Breast epithelium (tissue), 4 donors: ENCODE measurements at places on chromosomes 3 and 15.

DNA sequence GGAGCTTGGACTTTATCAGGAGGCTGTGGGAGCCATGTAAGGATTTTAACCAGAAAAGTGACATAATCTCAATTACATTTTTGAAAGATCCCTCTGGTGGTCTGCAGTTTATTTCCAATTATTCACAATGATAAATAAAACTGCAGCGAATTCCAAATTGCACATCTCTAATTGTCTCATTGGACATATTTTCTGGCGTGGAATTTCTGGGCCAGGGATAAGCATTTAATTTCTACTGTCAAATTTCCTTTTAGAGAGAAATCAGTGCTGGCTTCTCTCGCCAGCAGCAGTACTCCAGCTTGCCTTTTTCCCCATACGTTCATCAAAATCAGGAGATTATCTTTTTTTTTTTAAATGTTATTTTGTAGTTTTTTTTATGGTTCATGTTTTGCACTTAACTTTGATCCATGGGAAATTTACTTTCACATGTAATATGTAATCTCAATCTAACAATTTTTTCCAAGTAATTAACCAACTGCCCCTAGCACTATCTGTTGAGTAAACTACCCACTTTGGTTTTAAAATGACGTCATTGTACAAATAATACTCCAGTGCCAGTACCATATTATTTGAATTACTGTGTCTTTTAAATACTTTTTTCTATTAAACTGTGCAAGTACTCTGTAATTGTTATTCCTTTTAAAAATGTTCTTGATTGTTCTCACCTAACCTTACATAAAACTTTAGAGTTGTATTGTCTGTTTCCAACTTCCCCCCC lies 251.8 kb downstream of the ADAMTSL3 start:
- DNase-seq, result no peak
- no peaks in the 10 kb centered on the region for H3K27me3 ChIP-seq
- no peak overlapping the region for H3K27ac ChIP-seq
- no peak overlapping the region for H3K4me3 ChIP-seq

- DNase-seq, result no peak
- no peaks in the 10 kb centered on the region for H3K36me3 ChIP-seq
- H3K4me3 ChIP-seq, result no peak overlapping the region
These were observed 44.6 kb downstream of the CMTM6 start for GRCh38 chr3:32457971-32458471.

- no peaks in the 10 kb centered on the region for H3K36me3 ChIP-seq
- H3K27me3 ChIP-seq, result no peaks in the 10 kb centered on the region
- H3K4me3 ChIP-seq, result no peak overlapping the region
- DNase-seq, result no peak
These were observed 1086.9 kb downstream of the DIPK2A start for GRCh38 chr3:145058483-145058882.

DNA sequence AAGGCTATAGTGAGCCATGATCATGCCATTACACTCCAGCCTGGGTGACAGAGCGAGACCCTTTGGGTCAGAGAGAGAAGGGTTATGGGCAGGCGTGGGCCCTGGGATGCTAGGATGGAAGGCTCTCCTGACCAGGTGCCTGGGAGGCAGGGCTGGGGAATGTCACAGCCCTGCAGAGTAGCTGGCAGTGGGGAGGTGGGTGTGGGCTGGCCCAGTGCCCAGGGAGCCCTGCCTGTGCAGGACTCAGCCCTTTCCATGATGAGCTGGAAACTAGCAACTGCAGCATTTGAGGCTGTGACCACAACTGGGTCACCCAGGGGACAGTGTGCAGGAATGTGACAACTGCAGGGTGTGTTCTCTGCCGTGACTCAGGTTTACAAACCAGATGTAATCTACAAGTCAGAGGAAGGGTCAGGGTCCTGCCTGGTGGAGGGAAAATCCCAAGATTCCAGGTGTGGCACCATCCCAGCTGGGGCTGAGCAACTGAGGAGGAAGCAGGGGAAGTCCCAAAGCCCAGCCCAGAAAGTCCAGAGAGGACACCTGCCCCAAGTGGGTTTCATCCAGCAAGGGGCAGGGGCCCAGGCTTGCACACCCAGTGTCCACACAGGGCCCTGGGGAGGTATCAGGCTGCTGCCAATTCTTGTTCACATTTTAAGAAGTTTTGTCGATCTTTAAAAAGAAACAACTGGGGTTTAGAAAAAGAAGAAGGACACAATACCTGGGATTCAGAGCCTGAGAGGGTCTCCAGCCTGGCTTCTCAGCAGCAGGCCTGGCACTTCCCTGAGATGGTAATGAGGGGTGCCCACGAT lies 45.5 kb downstream of the SLC28A1 start:
- H3K4me3 ChIP-seq, result no peak overlapping the region
- H3K27ac ChIP-seq, result peak overlapping the region; percentile 70
- H3K27me3 ChIP-seq, result no peaks in the 10 kb centered on the region
- peak; percentile 81 for DNase-seq
- H3K36me3 ChIP-seq, result no peaks in the 10 kb centered on the region

GRCh38 chr3:36988356-36988755 lies 4.6 kb downstream of the EPM2AIP1 start:
- H3K4me3 ChIP-seq, result no peak overlapping the region
- H3K36me3 ChIP-seq, result no peaks in the 10 kb centered on the region
- H3K27ac ChIP-seq, result no peak overlapping the region
- no peak for DNase-seq
- no peaks in the 10 kb centered on the region for H3K27me3 ChIP-seq
- peaks cover 9% of the 10 kb centered on the region for H3K4me1 ChIP-seq

- H3K36me3 ChIP-seq, result no peaks in the 10 kb centered on the region
- no peak for DNase-seq
- peak overlapping the region; percentile 68 for H3K4me3 ChIP-seq
These were observed 1.0 kb downstream of the PDE12 start for GRCh38 chr3:57557085-57557537.

DNA sequence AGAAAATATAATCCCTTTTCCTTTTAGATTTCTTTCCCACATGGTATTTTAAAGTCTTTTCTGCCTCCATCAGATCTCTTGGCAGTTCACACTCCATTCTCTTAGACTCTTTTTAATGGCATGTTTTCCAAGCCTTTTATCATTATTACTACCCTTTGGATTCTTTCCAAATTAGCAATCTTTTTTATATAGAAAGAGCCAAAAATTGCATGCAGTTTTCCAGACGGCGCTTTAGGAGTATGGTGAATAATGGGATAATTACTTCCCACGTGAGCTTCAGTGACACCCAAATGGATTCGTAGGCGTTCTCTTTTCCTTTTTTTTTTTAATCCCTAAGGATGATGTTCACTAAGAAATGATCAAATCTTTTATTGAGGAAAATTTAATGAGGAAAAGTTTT lies 354.8 kb upstream of the DNAJC19 start:
- no peaks in the 10 kb centered on the region for H3K27me3 ChIP-seq
- no peak overlapping the region for H3K4me3 ChIP-seq
- no peak overlapping the region for H3K27ac ChIP-seq
- no peak for DNase-seq

DNA sequence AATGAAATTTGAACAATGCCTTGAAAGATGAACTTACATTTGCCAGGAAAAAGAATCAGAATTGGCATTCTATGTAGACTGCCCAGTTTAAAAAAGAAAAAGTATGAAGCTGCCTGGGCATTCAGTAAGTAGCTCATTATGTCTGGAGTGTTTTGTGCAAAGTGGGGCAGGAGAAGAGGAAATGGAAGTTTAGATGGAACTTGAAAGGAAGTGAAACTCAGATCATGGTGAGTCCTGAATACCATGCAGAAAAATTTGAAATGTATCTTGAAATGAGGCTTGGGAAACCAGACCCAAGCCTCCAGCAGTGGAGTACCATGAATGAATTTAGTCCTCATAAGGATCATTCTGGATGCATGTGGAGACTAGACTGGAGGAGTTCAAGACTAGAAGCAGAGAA lies 4.8 kb upstream of the MORC1 start:
- H3K27me3 ChIP-seq, result no peaks in the 10 kb centered on the region
- no peak for DNase-seq
- no peak overlapping the region for H3K27ac ChIP-seq
- H3K4me1 ChIP-seq, result no peaks in the 10 kb centered on the region

GRCh38 chr3:99410789-99411311 lies 227.5 kb upstream of the COL8A1 start:
- no peaks in the 10 kb centered on the region for H3K36me3 ChIP-seq
- no peak overlapping the region for H3K27ac ChIP-seq
- no peak for DNase-seq
- H3K4me3 ChIP-seq, result no peak overlapping the region
- no peaks in the 10 kb centered on the region for H3K27me3 ChIP-seq

DNA sequence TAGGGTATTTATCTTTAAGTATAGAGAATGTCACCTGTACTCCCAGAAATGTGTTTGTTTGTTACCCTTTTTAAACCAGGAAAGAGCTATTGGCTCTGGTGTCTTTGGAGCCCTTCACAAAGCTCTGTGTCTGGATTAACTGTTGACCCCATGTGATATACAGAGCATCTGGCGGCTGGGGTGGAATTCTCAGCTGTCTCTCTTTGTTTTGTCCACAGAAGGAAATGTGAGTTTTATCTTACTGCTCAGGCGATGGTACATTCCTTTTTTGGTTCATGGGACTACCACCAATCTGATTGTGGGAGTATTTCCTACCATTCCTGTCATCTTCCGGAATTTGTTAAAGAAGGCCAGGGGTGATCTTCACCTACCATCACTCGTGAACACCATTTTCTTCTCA lies 120.3 kb downstream of the AKAP13 start:
- H3K27me3 ChIP-seq, result no peaks in the 10 kb centered on the region
- no peak for DNase-seq
- H3K4me3 ChIP-seq, result no peak overlapping the region
- no peak overlapping the region for H3K27ac ChIP-seq
- H3K36me3 ChIP-seq, result no peaks in the 10 kb centered on the region

- H3K4me1 ChIP-seq, result no peaks in the 10 kb centered on the region
- H3K27ac ChIP-seq, result no peak overlapping the region
- H3K36me3 ChIP-seq, result no peaks in the 10 kb centered on the region
- no peaks in the 10 kb centered on the region for H3K27me3 ChIP-seq
- no peak overlapping the region for H3K4me3 ChIP-seq
These were observed 1.8 kb upstream of the CEP97 start for GRCh38 chr3:101722394-101723173.

DNA sequence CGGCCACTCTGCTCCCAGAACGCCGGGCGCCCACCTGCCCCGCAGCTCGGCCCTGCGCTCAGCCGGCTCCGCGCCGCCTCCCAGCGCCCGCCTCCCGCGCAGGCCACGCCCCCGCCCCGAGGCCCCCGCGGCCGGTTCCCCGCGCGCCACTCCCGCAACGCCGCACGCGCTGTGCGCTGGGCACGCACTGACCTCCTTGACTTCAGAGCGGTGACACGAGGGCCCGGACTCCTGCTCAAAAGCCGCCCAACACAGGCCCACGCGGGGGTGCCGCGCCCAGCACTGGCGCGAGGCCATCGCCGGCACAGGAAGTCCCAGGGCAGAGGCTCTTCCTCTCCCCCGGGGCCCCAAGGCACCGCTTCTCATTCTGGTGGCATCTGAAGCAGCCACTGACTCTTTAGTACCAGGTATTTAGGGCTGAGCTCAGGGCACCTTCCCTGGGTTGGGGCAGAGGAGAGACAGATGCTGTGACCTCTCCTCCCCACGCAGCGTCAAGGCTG lies 12.4 kb downstream of the TNK2 start:
- no peaks in the 10 kb centered on the region for H3K36me3 ChIP-seq
- no peaks in the 10 kb centered on the region for H3K27me3 ChIP-seq
- H3K4me1 ChIP-seq, result peaks cover 24% of the 10 kb centered on the region

GRCh38 chr3:42894698-42895579 lies 11.0 kb upstream of the ZNF662 start:
- no peaks in the 10 kb centered on the region for H3K27me3 ChIP-seq
- no peaks in the 10 kb centered on the region for H3K4me1 ChIP-seq
- no peaks in the 10 kb centered on the region for H3K36me3 ChIP-seq
- H3K4me3 ChIP-seq, result no peak overlapping the region
- DNase-seq, result no peak

GRCh38 chr15:88389120-88389519 lies 78.1 kb downstream of the MRPL46 start:
- no peaks in the 10 kb centered on the region for H3K36me3 ChIP-seq
- H3K27me3 ChIP-seq, result no peaks in the 10 kb centered on the region
- no peak overlapping the region for H3K27ac ChIP-seq
- H3K4me1 ChIP-seq, result no peaks in the 10 kb centered on the region
- DNase-seq, result no peak

DNA sequence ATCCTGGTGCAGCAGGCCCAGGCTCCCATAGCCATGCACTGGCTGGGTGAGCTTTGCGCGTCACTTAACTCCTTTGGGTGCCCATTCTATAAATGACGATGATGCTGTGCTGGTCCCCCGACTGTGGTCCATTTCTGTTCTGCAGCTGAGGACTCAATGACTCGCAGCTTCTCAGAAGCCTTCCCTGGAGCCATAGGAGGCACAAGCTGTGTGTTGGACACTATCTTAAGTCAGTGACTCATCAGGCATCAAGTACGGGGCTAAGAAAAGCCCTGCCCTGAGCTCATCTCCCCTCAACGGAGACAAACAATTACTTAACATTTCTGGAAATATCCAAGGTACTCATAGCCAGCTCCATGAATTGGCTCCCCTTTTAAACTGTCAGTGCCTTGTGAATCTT lies 13.8 kb upstream of the MUSTN1 start:
- no peak overlapping the region for H3K27ac ChIP-seq
- no peaks in the 10 kb centered on the region for H3K4me1 ChIP-seq
- no peak for DNase-seq
- H3K4me3 ChIP-seq, result no peak overlapping the region
- no peaks in the 10 kb centered on the region for H3K27me3 ChIP-seq
- no peaks in the 10 kb centered on the region for H3K36me3 ChIP-seq

- no peaks in the 10 kb centered on the region for H3K27me3 ChIP-seq
- DNase-seq, result no peak
These were observed 32.3 kb downstream of the C3orf62 start for GRCh38 chr3:49244581-49245205.

DNA sequence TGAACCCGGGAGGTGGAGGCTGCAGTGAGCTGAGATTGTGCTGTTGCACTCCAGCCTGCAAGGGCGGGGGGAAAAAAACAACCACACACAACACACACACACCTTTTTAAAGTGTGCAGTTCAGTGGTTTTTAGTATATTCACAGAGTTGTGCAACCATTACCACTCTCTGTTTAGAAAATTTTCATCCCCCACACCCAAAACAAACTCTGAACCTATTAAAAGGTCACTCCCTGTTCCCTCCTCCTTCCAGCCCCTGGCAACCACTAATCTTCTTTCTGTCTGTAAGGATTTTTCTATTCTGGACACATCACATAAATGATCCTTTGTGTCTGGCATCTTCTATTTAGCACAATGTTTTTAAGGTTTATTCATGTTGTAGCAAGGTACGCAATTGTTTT lies 159.1 kb downstream of the ATG7 start:
- peak overlapping the region; percentile 32 for H3K27ac ChIP-seq
- H3K4me3 ChIP-seq, result no peak overlapping the region
- H3K27me3 ChIP-seq, result no peaks in the 10 kb centered on the region
- H3K4me1 ChIP-seq, result no peaks in the 10 kb centered on the region
- DNase-seq, result no peak

GRCh38 chr3:114775395-114775794 lies 371.7 kb downstream of the ZBTB20 start:
- DNase-seq, result no peak
- no peaks in the 10 kb centered on the region for H3K27me3 ChIP-seq
- no peaks in the 10 kb centered on the region for H3K36me3 ChIP-seq
- H3K27ac ChIP-seq, result no peak overlapping the region
